ENCODE measurements at places on chromosomes 2 and 18. TPM values are rescaled to one million over a fixed set of nuclear protein-coding genes. Genes with fewer than 3 reads are reported as not detected.
A peak's percentile ranks its signal among the peaks of the same experiment; 100 is the strongest.

Gene ADRA2B
- polyA plus RNA-seq: 1.6 TPM

- no peak for DNase-seq
These were observed 15.5 kb downstream of the SLC25A12 start for GRCh38 chr2:171878481-171878993.

GRCh38 chr2:110869472-110870446 is 137.4 kb downstream of the ACOXL start:
- DNase-seq: no peak

DNA sequence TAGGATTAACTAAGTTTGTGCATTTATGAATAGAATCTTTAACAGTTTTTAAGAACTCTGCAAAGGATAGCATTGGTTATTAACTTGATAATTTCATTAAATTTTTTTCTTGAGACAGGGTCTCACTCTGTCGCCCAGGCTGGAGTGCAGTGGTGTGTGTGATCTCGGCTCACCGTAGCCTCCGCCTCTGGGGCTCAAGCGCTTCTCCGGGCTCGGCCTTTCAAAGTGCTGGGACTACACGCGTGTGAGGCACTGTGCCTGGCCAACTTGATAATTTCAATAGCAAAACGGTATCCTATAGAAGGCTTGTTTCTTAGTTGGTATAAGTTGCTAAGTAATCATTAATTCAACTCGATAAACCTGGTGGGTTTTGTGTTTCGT is 38.0 kb downstream of the ADNP2 start:
- DNase-seq: no peak

GRCh38 chr2:138090330-138090729 is 126.1 kb downstream of the HNMT start:
- peak; percentile 49 for DNase-seq

- no peak for DNase-seq
These were observed 28.3 kb downstream of the MALT1 start for GRCh38 chr18:58699551-58699950.

Measured in CD14-positive monocyte (primary cell).